ENCODE measurements at places on chromosomes 12 and 14. TPM values are rescaled to one million over a fixed set of nuclear protein-coding genes. Genes with fewer than 3 reads are reported as not detected.

NR1H4 gene
- 50.7 TPM for total RNA-seq

LRP1-AS gene
- not detected for total RNA-seq

MYH7 gene
- total RNA-seq = 2.9 TPM

- DNase-seq = no peak
Observed at GRCh38 chr12:107475900-107476299, 209.7 kb upstream of the PWP1 start.

CCND2 gene
- total RNA-seq = 54.6 TPM

C12orf60 gene
- 0.55 TPM for total RNA-seq

GRCh38 chr14:61396279-61396678, 74.9 kb downstream of the PRKCH start:
- no peak for DNase-seq

PAWR gene
- total RNA-seq = 82.3 TPM

MRPL42 gene
- total RNA-seq = 10.5 TPM

CLECL1 gene
- not detected for total RNA-seq

GRCh38 chr12:32197421-32197820, 90.8 kb downstream of the BICD1 start:
- no peak for DNase-seq

All from transverse colon (tissue), 4 donors.